ENCODE measurements at places on chromosomes 2 and 18.

DNA sequence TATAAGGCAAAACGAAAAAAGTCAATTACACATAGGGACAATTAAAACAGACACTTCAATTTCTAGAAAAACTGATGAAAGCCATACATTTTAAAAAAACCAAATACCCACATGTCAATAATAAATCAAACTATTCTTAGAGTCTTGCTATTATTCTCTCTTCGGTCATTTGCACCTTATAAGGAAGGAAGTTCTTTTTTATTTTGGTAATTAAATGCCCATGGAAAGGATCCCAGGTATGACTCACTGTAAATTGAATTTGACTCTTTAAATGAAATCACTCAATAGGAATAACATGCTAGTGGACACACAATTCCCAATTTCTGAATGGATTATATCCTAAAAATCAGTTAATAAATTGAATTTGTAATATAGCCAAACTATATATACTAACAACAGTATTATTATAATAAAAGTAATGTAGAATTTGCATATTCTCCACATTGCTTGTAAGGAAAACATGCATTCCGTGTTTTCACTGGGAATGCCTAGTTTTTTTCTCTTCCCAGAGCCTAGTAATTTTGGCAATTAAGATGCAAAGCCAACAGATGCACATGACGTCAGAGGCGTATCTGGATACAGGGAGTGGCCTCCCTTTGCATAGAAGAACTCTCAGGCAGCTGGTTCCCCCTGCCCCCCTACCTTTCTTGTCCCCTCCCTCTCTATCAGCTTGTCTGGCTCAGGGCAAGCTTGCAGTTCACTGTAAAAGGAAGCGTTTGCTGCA is 153.5 kb upstream of the PGAP1 start:
- DNase-seq: no peak

DNA sequence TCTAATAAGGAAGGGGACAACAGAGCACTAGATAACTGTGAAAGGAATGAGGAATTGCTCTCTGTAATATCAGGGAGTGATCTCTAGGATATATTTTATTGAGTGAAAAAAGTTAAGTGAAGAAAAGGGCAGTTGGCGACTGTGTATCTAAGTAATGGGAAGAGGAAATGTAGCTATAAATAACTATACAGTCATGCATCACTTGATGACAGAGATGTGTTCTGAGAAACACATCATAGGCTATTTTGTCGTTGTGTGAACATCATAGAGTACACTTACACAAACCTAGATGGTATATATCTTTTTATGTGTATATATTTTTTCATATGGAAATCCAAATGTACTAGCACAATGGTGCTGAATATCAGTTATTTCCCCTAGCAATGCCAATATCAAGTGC is 329.3 kb downstream of the TXNL1 start:
- DNase-seq: no peak

DNA sequence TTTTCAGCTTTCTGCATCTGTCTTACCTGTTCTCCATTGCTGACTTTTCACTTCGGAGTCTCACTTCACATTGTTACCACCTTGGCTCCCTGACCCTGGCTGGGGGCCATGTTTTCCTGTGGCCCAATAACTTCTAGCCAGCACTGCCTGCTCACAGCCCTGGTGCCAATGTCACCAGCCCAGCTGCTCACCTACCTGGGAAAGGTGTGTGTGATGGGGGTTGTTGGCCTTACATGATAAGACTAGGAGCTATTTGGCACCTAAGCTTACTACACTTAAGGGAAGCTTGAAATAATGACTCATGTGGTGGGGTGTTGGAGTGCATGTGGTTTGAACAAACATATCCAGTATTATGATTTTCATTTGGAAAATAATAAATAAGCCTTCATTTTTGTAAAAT is 37.5 kb upstream of the PGAP1 start:
- DNase-seq: no peak

DNA sequence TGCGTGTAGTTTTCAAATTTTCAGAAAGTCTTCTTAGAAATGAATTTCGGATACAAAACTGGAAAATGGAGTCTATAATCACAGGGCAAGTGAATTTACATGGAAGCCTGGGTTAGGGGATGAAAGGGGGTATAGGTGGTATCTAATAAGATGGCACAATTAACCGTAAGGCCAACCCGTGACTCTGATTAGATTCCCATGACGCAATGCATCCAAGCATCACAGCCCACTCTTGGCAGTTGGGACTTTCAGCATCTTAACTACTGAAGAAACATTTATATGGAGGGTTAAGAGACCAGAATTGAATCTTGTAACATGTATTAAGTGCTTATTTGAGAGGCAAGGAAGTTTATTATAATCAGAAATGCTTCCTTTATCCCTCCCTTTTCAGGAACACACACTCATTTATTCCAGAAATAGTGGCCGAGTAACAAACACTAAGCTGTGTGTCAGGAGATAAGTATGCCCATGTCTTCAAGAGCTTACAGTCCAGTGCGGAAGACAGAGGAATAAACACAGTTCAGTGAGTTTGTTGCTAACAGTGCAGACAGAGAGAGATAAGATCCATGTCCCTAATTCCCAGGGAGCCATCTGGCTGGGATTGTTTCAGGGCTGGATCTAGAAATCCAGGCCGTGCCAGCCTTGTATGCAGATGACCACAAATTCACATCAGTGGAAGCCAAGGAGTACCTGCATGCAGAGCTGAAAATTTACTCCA is 151.2 kb downstream of the ANTXR1 start:
- DNase-seq: no peak

DNA sequence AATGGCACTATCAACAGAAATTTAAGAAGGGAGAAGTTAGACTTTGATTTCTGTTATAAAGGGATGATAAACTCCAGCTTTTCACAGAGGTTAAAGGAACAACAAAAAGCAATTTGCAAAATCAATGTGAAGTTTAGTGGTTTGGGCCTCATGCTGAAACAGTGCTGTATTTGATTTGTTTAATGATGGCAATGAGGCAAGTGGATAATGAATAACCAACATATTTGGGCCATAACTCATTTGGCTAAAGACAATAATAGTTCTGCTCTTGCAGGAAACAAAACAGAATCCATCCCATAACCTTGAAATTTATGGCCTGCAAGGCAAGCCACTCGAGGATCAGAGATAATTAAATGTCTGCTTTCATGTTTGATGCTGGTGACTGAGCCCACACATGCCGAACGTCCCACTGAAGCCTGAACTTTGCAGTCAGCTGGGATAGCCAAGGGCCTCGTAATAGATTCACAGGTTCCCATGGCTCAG is 56.5 kb downstream of the TPGS2 start:
- no peak for DNase-seq

DNA sequence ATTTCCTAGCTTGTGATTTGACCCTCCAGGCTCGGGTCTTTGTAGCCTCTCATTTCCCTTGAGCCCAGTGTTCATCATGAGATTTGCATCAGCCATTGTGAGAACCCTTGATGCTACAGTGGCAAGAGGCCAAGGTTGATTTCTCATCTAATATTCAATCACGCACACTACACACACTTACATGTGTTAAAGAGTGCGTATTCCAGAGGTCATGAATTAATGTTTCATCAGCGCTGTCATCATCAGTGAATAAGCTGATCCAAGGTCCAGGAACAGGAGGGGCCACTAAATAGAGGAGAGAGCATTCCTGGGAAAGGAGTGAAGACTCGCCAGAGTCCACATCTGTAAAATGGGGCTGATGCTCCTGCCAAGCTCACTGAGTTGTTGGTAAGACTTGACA is 276.1 kb upstream of the SIX2 start:
- DNase-seq: no peak

- DNase-seq: no peak
These were observed 200.6 kb downstream of the ZFP36L2 start for GRCh38 chr2:43025709-43026295.

DNA sequence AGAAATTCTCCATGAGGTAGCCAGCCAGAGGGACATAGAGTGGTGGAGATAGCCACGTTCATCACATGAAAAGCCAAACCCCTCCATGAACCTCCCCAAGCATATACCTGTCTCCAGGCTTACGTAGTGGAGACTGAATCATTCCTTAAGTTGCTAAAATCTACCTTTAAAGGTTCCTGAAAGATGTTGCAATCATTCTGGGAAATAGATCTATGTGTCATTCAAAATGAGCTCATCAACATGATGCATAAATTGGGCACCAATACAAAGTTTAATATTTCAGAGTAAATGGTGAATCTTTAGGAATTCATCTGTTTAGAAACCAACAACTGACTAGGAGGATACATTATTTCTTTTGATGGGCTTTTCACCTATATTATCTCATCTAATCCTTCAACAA is 362.6 kb upstream of the ID2 start:
- no peak for DNase-seq

DNA sequence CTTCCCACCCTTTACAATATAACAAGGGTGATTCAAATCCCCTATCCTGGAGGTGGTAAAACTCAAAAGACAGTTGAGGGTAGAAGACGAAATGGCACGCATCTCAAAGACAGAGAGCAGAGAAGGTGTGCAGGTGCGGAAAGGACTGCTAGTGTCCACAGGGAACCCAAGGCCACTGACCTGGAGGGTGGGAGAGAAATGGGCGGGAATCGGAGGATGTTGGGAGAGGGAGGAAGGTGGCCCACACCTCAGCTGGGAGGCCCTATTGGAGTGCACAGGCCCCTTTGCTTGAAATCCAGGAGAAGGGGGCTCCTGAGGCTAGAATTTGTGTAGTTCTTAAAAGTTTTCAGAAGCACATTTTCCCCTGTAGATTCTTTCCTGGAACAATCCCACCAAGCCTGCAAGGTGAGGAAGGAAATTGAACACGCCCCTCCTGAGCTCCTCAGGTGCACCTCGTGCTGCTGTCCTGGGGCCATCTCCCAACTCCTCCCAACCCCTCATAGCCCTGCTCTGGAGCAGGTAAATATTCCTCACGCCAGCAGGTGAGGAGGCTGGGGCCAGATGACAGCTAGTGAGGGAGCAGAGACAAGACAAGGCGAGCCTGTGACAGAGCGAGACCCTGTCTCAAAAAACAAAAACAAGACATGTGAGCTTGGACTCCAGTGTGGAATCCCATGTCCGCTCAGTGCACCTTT is 99.3 kb downstream of the MCFD2 start:
- no peak for DNase-seq

GRCh38 chr2:208311321-208311720 is 45.3 kb downstream of the PIKFYVE start:
- DNase-seq: no peak

- no peak for DNase-seq
These were observed 1.5 kb upstream of the TFCP2L1 start for GRCh38 chr2:121286506-121286905.

- DNase-seq: no peak
These were observed 5.8 kb upstream of the SFTPB start for GRCh38 chr2:85673716-85674375.

GRCh38 chr2:217204358-217204757 is 344.5 kb upstream of the TNP1 start:
- DNase-seq: no peak

Data from central memory CD4-positive, alpha-beta T cell (primary cell).